ENCODE measurements at places on chromosomes 7 and 10.

GRCh38 chr7:13165854-13166253 is 478.4 kb downstream of the ARL4A start:
- DNase-seq: no peak

DNA sequence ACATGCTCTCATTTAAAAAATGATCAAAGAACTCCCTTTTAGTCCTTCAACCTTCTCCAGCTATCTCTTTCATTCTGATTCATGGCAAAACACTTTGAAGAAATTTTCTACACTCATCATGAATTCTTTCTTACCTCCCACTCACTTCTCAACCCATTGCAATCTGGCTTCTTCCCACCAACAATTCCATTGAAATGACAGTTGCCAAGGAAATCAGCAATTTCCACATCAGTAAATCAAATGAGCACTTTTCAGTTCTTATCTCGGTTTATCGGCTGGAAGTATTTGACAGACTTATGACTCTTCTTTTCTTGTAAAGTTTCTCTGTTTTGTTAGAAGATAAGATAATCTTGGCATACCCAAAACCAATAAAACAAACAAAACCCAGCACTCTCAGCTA is 99.1 kb upstream of the CACNA2D1 start:
- DNase-seq: no peak

GRCh38 chr10:43001427-43001795 is 75.5 kb upstream of the RET start:
- DNase-seq: no peak

GRCh38 chr10:117419921-117420320 is 44.7 kb upstream of the PDZD8 start:
- peak; percentile 87 for DNase-seq

- no peak for DNase-seq
Measured at GRCh38 chr10:47031211-47031900, 120.1 kb downstream of the PTPN20 start.

DNA sequence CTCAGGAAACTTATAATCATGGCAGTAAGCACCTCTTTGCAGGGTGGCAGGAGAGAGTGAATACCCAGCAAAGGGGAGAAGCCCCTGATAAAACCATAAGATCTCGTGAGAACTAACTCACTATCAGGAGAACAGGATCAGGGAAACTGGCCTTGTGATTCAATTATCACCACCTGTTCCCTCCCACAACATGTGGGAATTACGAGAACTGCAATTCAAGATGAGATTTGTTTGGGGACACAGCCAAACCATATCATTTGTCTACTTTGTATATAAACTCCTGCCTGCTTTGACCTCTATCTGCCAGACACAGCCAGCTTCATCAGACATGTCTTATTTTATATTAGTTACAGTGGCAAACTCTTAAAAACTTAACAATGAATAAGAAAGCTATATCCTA is 50.4 kb downstream of the ARMC3 start:
- no peak for DNase-seq

GRCh38 chr7:85479918-85480643 is 293.2 kb upstream of the SEMA3D start:
- DNase-seq: no peak
